Left ventricle myocardium superior (tissue), 1 donor: ENCODE measurements at places on chromosomes 6 and 20. TPM values are rescaled to one million over a fixed set of nuclear protein-coding genes. Genes with fewer than 3 reads are reported as not detected.

Gene RIPPLY2
- not detected for total RNA-seq

Gene MMP24
- total RNA-seq, result 0.45 TPM

Gene NOL4L
- 5.2 TPM for total RNA-seq

Gene MAP3K5
- total RNA-seq, result 38.5 TPM

Gene KHDRBS2
- not detected for total RNA-seq

Gene HIVEP1
- 13.4 TPM for total RNA-seq
